ENCODE measurements at places on chromosomes 7 and 10.

DNA sequence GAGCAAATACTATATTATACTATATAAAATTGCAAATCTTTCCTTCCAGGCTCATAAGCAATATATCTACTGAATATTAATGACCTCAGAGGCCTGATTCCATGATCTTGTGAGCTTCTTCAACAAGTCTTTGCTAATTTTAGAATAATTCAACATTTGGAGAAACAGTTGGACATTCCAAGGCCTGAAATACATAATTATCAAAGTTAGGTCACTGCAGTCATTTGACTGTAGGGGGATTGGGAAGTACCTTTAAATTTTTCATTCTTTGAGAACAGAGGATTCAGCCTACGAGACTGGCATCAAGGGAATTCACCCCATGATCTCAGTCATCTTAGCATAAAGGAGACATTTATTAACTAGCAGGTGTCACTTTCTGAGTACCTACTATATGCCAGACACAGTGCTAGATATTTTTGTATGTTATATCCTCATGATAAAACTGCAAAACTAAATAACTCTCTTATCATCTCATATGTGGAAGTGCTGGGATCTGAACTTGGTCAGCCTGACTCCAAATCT is 85.4 kb downstream of the DOCK4 start:
- no peak for DNase-seq

DNA sequence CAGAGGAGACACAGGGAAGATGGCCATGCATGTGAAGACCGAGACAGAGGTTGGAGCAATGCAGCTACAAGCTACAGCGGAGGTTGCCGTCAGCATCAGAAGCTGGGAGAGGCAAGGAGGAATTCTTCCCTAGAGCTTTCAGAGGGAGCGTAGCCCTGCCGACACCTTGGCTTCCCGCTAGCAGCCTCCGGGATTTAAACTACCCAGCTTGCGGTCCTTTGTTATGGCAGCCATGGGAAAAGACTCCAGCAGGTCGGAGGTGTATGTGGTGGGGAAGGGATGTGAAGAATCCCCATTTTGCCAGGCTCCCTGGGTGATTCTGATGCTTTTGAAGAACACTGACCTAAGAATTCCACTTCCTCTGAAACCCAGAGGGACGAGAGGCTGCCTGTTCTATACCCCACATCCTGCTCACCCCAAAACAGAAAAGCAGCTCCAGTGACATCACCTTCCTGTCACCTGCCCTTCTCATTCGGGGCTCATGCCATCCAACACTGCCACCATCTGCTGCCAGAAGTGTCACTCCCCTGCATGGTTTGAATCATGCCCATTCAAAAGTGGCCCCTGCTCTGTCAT is 3.3 kb upstream of the SEPHS1 start:
- no peak for DNase-seq

DNA sequence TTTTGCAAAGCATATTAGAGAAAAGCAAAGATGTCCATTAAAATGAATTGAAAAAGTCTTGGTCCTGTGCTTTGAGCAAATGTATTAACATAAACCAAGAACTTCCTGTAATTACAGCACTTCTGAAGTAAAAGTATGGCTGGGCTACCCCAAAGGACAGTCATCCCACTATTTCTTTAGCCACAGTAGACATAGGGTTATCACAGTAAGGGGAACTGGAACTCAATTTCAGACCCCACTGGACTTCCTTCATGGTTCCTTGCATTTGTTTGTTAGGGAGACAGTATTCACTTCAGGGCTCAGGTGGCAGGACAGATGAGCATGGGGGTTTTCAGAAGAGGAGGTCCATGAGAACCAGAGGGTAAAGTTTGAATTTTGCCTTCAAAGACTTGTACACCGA is 203.1 kb upstream of the PDE1C start:
- DNase-seq: no peak

GRCh38 chr10:44926751-44927351 is 15.7 kb downstream of the TMEM72 start:
- DNase-seq: no peak

- no peak for DNase-seq
Measured at GRCh38 chr7:50281680-50282445, 22.7 kb upstream of the IKZF1 start.
